Progenitor cell of endocrine pancreas (in vitro differentiated cells): ENCODE measurements at places on chromosomes 4 and X. TPM values are rescaled to one million over a fixed set of nuclear protein-coding genes. Genes with fewer than 3 reads are reported as not detected.

DNA sequence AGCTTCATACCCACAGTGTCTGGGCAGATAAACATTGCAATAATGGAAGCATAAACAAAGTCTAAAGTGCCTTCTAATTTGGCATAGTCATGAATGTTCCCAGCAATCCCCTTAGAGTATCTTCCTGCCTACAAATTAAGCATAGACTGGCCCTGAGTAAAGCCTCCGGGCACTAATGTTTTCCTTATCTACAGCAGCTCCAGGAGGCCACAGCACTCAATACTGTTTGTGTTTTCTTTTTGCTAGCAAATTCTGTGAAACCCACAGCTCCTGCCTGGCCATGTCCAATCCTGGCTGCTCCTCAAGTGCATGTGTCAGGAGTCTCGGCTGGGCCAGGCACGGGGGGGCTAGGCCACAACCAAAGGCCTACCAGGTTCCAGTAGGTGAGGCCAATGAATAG, 102.7 kb upstream of the TBC1D9 start:
- no peak overlapping the region for H3K4me3 ChIP-seq
- no peak for DNase-seq
- no peaks in the 10 kb centered on the region for H3K27me3 ChIP-seq
- H3K27ac ChIP-seq = peak overlapping the region; percentile 46
- peaks cover 16% of the 10 kb centered on the region for H3K4me1 ChIP-seq
- H3K36me3 ChIP-seq = no peaks in the 10 kb centered on the region

- H3K27me3 ChIP-seq = peaks cover 4% of the 10 kb centered on the region
- no peaks in the 10 kb centered on the region for H3K4me1 ChIP-seq
- H3K4me3 ChIP-seq = no peak overlapping the region
- no peaks in the 10 kb centered on the region for H3K36me3 ChIP-seq
- no peak overlapping the region for H3K27ac ChIP-seq
- no peak for DNase-seq
Observed at GRCh38 chrX:37658343-37659030, 27.1 kb upstream of the XK start.

- H3K27ac ChIP-seq = no peak overlapping the region
- DNase-seq = no peak
- no peaks in the 10 kb centered on the region for H3K4me1 ChIP-seq
- H3K36me3 ChIP-seq = no peaks in the 10 kb centered on the region
- no peak overlapping the region for H3K4me3 ChIP-seq
- no peaks in the 10 kb centered on the region for H3K27me3 ChIP-seq
Observed at GRCh38 chrX:31061091-31061490, 10.8 kb downstream of the FTHL17 start.

DNA sequence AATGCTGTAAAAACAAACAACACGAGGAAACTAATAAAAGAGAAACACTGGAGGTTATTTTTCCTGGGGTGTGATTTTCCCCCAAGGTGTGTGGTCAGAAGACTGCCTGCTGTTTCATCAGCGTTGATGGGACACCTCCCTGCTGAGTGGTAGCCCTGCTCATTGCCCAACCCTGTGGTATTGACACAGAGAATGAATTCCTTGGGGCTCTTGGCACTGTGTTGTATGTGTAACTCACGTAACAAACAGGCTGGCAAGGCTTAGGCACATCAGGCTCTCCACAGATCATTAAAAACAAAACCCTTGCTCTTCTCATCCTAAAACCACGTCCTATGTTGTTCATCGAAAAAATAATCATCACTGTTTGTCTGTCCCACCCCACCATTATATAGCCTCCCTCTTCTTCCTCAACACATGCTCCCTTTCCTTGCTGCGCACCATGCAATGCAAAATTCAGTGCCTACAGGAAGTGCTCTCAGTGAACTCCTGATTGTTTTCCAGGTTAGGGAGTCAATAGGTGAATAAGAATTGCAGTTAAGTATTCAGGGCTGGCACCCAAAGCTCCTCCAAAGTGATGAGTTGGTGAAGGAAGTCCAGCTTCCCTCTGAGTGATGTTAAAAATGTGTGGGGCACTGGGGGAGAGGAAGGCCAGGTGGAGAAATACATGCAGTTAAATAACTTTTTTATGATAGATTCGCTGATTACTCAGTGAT, 11.4 kb upstream of the PUDP start:
- no peaks in the 10 kb centered on the region for H3K36me3 ChIP-seq
- no peak overlapping the region for H3K4me3 ChIP-seq
- no peak for DNase-seq
- H3K27ac ChIP-seq = no peak overlapping the region

DNA sequence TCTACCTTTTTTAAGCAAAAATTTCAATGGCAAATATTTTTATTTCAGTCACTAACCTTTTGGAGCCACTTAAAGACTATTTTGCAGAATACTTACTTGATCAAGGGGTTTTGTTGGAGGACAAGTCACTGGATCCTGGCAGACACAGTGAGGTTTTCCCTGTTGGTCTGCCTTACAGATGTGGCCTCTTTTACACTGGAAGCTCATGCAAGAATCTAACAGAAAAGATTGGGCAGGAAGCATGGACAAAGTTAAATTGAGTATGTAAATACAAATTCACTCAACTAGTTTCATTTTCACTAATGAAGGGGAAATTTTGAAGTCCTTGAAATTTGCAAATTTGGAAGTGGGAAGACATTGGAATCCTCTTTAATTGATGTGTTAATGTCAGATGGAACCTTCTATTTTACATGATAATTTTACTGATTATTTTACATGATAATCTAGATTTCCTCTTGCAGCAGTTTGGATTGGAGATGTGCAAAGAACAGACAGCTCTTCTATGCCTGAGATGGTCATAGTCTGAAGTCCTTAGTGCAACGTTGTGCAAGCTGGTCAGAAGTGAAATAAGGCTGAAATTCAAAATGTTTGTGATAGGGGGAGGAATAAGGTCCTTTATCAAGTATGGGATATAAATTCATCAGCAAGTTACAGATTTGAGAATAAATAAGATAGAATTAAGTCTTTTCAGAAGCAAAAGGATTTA, 38.4 kb downstream of the SPARCL1 start:
- H3K27ac ChIP-seq = no peak overlapping the region
- H3K27me3 ChIP-seq = no peaks in the 10 kb centered on the region
- peaks cover 12% of the 10 kb centered on the region for H3K36me3 ChIP-seq
- no peak overlapping the region for H3K4me3 ChIP-seq
- DNase-seq = no peak

DNA sequence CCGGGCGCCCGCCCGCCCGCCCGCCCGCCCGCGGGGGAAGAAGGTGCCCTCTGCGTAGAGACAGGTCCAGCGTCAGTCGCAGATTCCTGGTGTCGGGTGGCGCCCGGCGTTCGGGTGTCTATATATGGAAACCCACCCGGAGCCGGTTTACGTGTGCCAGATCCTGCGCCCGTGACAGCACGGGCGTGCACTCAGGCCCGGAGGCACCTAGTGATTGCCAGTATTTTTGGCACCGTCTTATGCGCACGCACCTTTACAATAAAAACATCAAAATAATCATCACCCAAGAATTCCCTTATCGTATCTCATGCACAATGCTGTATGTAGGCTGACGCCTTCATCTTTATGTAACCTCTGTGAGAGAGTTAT, 519 bp downstream of the SLC25A4 start:
- peaks cover 9% of the 10 kb centered on the region for H3K36me3 ChIP-seq
- H3K4me3 ChIP-seq = peak overlapping the region; percentile 84
- H3K27me3 ChIP-seq = peaks cover 5% of the 10 kb centered on the region
- DNase-seq = no peak

DNA sequence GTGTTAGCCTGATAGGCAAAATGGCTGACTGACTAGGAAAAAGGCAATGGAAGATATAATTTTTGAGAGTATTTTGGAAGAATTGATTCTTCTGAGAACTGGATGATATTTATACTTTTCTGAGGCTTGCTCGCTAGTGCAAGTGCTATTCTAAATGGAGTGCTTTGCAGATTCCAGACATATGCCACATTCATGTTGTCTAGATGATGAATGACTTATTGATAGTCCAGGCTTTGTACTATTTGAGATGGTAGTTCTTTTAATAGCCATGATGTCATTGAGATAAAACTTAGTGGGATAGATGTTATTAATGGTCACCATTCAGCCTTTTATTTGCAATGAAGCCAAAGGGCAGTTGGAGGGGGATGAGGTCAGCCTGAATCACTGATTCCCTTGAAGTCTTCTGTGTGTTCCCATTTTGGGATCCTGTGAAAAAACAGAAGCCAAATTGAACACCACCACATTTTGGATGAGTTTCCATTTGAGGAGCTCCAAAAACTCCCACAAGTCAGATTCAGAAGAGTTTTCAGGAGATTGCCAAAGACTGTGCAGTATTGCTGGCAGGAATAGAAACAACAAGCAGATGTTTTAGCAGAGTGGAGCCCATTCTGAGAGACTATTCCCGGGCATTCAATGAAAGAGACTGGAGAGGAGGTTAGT, 184.1 kb downstream of the IL1RAPL2 start:
- no peak for DNase-seq
- H3K4me3 ChIP-seq = no peak overlapping the region
- no peaks in the 10 kb centered on the region for H3K36me3 ChIP-seq

- no peaks in the 10 kb centered on the region for H3K27me3 ChIP-seq
- DNase-seq = no peak
- H3K27ac ChIP-seq = no peak overlapping the region
Observed at GRCh38 chr4:168154546-168155277, 62.4 kb downstream of the ANXA10 start.

GRCh38 chr4:141455651-141456050, 180.7 kb upstream of the IL15 start:
- no peak for DNase-seq
- no peak overlapping the region for H3K27ac ChIP-seq
- H3K4me3 ChIP-seq = no peak overlapping the region
- no peaks in the 10 kb centered on the region for H3K4me1 ChIP-seq
- H3K27me3 ChIP-seq = no peaks in the 10 kb centered on the region
- H3K36me3 ChIP-seq = no peaks in the 10 kb centered on the region

- DNase-seq = no peak
- no peak overlapping the region for H3K4me3 ChIP-seq
- H3K4me1 ChIP-seq = peaks cover 2% of the 10 kb centered on the region
- H3K27ac ChIP-seq = peak overlapping the region; percentile 76
- no peaks in the 10 kb centered on the region for H3K27me3 ChIP-seq
Observed at GRCh38 chr4:107643021-107643420, 77.0 kb downstream of the PAPSS1 start.

DNA sequence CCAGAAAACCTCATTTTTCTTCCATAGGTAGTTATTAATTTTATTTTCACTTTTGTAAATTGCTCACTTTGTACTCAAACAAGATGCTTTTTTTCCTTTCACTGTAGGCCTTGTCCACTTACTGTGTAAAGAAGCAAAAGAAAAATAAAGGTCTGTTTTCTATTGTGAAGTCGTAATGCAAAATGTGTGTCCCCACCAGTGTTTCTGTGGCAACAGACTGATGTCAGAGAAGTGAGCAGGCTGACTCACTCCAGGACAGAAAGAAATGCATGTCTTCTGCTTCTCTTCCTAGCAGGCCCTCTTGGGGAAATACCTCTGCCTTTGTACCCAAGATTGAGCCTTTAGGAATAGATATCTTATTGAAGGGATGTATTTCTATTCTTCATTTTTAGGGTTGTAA, 30.3 kb downstream of the INPP4B start:
- DNase-seq = no peak
- H3K27me3 ChIP-seq = no peaks in the 10 kb centered on the region
- no peaks in the 10 kb centered on the region for H3K4me1 ChIP-seq
- H3K27ac ChIP-seq = no peak overlapping the region
- no peaks in the 10 kb centered on the region for H3K36me3 ChIP-seq
- H3K4me3 ChIP-seq = no peak overlapping the region

DNA sequence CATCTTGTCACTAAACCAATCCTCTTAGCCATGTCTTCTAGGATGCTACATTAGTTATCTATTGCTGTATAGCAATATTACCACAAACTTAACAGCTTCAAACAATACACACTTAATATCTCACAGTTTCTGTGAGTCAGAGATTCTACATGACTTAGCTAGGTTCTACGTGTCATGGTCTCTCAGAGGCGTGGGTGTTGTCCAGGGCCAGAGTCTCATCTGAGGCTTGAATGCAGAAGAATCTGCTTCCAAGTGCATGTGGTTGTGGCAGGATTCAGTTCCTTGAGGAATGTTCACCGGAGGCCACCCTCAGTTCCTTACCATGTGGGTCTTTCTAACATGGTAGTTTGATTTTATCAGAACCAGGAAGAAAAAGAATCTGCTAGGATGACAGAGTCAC, 26.4 kb downstream of the PPP1R2C start:
- H3K36me3 ChIP-seq = no peaks in the 10 kb centered on the region
- no peaks in the 10 kb centered on the region for H3K27me3 ChIP-seq
- no peaks in the 10 kb centered on the region for H3K4me1 ChIP-seq
- no peak overlapping the region for H3K27ac ChIP-seq

ASB12 gene
- total RNA-seq = 0.22 and 0.47 TPM in 2 replicates

RPA4 gene
- 0.91 and 1.6 TPM in 2 replicates for total RNA-seq

PRDM5 gene
- total RNA-seq = 18.9 and 24.1 TPM in 2 replicates

SPACA5 gene
- not detected in 2 replicates for total RNA-seq

DCAF12L1 gene
- total RNA-seq = 0.55 and 0.60 TPM in 2 replicates

TMA16 gene
- total RNA-seq = 22.2 and 27.1 TPM in 2 replicates

AWAT2 gene
- total RNA-seq = not detected in 2 replicates

FHL1 gene
- 2.8 and 3.0 TPM in 2 replicates for total RNA-seq
